CD4-positive, alpha-beta T cell treated with Interleukin-4 for 1 hour (primary cell): ENCODE measurements at places on chromosomes 2 and 18.

GRCh38 chr18:22195052-22195451, 25.7 kb downstream of the GATA6 start:
- DNase-seq = no peak

DNA sequence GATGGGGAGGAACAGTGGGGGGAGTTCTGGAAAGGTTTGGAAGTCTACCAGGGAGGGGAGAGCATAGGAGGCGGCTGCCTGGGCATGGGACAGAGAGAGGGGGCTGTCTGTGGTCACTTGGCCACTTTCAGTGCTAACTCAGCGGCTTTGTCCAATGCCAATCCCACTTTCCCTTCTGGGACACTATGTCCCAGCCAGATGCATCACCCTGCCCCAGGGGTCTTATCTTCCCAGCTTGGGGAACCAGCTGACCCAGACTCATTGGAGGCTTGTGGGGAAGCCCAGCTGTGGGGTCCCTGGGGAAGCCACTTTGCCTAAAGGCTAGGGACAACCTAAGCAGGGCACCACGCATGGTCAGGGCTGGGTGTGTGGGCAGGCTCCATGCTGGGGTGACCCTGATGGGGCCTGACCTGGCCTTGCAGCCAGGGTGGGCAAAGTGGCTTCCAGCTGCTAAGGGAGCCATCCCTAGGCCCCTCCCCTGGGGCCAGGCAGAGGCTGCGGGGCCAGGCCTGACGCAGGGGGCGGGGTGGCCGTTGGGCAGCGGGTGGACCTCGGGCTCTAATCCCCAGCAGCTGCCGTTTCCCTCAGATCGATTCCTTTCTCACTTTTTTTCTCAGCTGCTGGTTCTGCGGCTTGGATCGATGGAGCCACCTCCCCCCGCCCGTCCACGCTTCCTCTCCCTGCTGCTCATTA, 1.6 kb upstream of the ASIC4 start:
- DNase-seq = no peak

DNA sequence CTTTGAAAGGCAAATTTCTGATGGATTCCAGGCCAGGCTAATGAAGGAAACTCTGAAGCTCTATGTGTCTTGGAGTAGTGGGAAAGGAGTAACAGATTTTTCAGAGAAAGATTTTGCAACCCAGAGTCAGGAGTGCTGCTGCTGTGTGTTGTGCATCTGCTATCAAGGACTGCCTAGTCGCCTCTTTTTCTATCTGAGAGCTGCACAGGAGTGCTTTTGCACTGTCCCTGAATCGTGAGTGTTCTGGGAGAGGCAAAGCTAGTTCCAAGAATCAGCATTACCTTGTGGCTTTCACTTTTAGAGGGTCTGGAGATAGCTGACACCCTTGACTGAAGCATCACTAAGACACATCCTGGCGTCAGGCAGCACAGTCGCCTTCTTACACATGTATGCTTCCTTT, 336.4 kb downstream of the PARD3B start:
- DNase-seq = no peak

DNA sequence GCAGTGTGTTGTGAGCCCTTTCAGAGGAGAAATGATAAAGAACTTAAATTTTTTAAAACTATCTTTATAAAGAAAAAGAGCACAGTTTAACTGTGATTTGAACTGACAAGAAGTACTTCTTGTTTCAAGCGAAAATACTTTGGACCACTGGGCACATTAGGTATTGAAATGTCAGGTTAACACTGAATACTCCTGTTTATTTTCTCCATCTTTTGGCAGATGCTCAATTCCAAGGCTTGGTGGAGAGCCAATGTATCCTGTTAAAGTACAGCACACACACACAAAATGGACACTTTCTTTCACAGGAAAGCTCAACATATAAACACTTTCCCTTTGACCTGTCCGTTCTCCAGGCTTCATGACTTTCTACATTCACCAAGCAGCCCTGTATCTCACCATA, 32.6 kb upstream of the SP3 start:
- DNase-seq = no peak

DNA sequence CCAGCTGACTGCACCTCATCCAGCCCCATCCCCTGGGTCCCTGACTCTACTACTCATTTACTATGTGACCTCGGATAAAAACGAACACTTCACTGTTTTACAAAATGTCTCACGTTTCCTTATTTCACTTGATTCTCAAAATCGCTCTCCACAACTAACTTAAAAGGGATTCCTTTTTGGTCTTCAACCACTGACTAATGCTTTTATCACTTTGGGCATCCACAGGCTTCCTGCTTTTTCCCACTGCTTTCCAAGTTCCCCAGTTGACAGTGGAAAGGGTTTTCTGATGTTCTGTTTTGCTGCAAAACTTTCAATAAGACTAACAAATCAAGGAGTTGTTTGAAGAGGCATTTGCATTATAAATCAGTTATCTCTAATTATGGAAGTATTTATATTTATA, 24.1 kb downstream of the EIF2AK3 start:
- DNase-seq = no peak

DNA sequence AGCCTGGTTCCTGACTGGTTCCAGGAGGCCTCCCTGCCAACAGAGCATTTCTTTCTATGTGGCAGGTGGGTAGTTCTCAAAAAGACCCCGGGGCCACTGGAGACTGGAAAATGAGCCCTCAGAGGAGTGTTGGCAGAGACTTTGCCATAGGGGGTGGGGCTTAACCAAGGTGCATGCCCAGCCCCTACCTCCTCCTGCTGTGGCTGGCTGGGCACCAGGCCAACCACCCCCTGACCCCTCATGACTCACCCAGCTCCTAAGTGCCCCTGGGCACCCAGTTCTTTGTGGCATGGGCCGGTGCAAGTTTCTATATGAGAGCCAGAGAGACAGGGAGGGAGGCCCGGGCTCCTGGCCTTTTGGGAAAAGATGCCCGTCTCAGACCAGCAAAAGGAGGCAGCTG, 98.2 kb upstream of the SMAD2 start:
- DNase-seq = no peak

- peak; percentile 19 for DNase-seq
Observed at GRCh38 chr2:3557639-3558204, 411 bp downstream of the RNASEH1 start.

- DNase-seq = no peak
Observed at GRCh38 chr2:48459921-48460320, 70.0 kb upstream of the STON1 start.

- no peak for DNase-seq
Observed at GRCh38 chr2:18777250-18777812, 188.0 kb upstream of the NT5C1B start.

GRCh38 chr2:113173542-113174375, at the start of gene PSD4:
PSD4 (plus strand) TSS chr2:113173971; CDS start chr2:113182457, 8,486 bp downstream.
- DNase-seq = peak; percentile 86

GRCh38 chr2:235539773-235540172, 45.9 kb downstream of the AGAP1 start:
- no peak for DNase-seq

- no peak for DNase-seq
Observed at GRCh38 chr2:158664987-158665386, 130.1 kb upstream of the DAPL1 start.
